Kidney glomerular epithelial cell (primary cell): ENCODE measurements at places on chromosomes 5 and 9.

DNA sequence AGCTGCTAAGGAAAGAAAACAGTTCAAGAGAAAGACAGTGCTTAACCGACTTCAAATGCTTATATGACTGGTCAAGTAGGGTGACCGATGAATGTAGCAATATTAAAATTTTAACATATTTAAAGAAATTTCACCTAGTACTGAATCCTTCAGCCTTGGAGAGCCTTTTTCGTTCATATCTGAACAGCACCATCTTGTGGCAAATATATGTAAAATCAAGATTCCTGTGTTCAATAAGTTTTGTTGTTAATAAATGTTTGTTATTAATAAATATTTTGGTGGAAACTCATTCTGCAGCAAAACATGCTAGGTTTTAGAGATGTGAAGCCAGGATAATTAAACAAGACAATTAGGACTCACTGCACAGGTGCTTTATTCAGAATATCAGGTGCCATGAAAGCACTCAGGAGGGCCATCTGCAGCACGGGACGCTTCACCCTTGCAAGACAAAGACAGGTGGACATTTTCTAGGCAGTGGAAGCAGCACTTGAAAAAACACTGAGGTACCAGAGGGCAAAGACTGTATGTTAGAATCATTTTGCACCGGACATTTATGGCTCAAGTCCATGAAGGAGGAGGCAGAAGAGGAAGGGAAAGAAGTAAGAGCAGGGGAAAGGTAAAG, 15.6 kb downstream of the TICAM2 start:
- peak; percentile 9 for DNase-seq

DNA sequence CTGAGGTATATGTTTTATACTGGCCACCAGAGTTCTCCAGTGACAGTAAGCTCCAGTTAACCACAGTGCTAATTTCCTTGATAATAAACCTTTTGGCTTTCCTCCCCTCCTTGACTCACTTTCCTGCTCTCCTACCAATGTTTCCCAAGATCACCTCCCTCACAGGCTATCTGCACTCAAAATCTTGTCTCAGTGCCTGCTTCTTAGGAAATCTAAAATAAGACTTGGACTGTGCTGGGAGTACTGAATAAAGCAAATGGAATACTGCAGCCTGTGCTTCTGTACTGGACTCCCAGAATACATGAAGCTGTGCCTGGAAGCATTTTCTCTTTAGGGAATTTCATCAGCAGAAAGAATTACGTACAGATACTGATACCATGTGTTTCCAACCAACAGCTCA, 1.7 kb upstream of the DCP2 start:
- DNase-seq: no peak

- DNase-seq: no peak
These were observed 151.6 kb upstream of the MEF2C start for GRCh38 chr5:89034588-89034987.

GRCh38 chr9:125629446-125629845, 77.6 kb downstream of the MAPKAP1 start:
- no peak for DNase-seq

GRCh38 chr5:74501674-74502478, 138.7 kb downstream of the ENC1 start:
- no peak for DNase-seq

GRCh38 chr5:150948539-150948938, 43.8 kb upstream of the ZNF300 start:
- no peak for DNase-seq

- DNase-seq: no peak
These were observed 117.6 kb downstream of the PIP5K1B start for GRCh38 chr9:68822596-68823165.

GRCh38 chr5:83340511-83340918, 131.0 kb upstream of the VCAN start:
- DNase-seq: no peak

DNA sequence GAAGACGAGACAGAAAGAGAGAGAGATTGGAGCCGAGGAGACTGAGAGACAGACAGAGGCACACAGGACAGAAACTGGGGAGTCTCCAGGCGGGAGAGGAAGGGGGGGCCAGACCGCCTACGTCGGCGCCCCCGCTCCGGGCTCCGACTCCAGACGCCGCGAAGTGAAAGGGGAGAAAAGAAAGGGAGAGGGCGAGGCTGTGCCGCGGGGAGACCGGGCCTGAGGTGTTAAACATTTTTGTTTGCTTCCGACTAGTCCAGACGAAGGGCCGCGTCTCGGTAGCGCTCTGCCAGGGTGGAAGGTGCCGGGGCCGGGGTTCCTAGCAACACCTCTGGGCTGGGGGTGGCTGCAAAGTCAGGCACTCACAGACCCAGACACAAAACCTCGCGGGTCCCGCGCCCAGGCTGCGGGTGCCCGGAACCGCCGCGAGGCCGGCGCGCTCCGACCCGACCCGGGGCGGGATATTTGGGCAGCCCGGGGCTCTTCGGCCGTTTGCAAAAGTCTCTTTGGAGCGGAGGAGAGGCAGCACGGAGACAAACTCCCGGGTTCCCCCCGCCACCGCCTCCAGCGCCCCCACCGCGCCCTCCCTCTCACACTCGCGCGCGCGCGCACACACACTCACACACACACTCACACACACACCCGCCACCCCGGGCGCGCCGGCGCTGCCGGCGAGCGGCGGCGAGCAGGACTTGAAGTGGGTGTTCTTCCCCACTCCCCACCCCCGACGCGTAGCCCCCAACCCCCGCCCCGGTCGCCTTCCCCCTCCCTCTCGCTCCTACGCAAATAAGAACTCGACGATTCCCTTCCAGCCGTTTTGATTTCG, 626 bp upstream of the FST start:
- no peak for DNase-seq

- no peak for DNase-seq
These were observed 24.4 kb downstream of the AKNA start for GRCh38 chr9:114363424-114363823.

DNA sequence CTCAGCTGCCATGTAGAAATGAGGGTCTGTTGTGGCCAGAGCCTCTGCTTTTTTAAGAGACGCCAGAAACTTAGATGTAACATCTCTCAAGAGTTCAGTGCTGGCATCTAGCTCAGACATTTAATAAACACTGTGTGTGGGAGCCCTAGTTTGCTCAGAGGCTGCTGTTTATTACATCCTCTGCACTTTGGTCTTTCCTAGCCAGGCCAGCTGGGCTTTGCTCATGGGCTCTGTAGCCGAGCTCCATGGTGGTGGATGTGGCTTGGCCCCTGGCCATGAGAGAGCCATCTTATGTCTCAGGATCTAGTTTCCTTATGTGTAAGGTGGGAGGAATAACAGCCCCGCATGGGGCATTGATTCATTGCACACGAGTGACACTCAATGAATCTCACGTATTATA, 30.0 kb downstream of the ARHGEF37 start:
- no peak for DNase-seq

DNA sequence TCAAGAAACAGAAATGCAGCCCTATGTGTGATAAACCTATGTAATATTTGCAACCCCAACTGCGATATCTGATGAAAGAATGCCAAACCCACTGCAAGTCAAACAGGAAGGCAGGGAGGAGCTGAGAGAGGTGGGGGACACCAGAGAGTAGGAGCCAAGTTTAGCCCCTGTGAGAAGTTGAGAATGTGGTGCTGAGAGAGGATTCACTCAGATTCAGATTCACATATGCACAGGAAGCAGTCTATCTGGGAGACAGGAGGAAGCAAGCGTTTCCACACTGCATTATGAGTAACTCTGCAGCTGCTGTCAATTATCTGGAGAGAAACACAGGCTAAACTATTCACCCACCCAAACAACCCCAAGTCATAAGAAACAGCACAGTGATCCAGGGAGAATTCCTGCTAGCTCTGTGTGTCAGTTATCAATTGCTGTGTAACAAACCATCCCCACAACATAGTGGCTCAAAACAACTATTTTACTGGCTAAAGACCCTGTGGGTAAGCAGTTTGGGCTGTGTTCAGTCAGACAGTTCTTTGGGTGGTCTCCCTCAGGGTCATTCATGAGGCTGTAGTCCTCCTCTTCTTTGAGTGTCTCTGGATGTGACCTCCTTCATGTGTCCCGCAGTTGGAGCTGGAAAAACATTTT, 161.9 kb upstream of the RAI14 start:
- DNase-seq: no peak

GRCh38 chr9:118651511-118651910, 717.7 kb downstream of the BRINP1 start:
- no peak for DNase-seq

- DNase-seq: no peak
These were observed 1.1 kb upstream of the ANP32B start for GRCh38 chr9:97981846-97982682.

DNA sequence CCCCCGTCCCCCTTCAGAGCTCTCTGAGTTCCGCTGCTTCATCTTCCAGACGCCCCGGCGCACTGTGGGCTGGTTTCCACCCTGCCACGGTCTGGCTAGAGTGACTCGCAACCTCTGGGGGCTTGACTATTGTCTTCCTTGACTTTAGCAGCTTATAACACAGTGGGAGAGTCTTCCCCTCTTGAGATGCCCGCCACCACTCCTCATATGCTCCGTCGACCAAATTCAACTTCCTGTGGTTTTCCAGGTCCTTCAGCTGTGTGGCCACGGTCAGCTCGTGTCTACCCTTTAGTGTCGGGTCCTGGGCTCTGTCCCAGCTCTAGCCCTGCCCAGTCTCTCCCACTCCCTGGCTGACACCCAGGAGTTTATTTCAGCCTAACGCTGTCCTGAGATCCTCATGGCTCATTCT, 28.2 kb upstream of the NCS1 start:
- DNase-seq: peak; percentile 55

GRCh38 chr9:120942186-120943001, 15.8 kb upstream of the TRAF1 start:
- DNase-seq: peak; percentile 13

GRCh38 chr9:136244969-136245218, 718 bp downstream of the QSOX2 start:
- no peak for DNase-seq

DNA sequence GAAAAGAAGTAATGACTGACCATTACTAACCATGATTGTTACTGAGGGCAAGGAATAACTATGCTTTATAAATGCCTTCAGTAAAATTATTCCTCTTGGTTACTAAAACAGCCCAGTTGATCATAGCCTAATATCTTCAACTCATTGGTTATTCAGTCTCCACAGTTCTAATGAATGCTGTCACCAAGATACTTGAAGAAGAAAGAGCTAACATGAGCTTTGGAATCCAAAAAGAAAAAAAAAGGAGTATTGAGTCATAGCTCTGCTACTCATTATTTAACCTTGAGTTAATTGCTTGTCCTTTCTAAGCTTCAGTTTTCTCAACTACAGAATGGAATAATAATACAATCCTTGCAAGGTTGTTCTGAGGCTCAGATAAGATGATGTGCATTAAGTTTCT, 187.7 kb downstream of the BRINP1 start:
- peak; percentile 42 for DNase-seq

DNA sequence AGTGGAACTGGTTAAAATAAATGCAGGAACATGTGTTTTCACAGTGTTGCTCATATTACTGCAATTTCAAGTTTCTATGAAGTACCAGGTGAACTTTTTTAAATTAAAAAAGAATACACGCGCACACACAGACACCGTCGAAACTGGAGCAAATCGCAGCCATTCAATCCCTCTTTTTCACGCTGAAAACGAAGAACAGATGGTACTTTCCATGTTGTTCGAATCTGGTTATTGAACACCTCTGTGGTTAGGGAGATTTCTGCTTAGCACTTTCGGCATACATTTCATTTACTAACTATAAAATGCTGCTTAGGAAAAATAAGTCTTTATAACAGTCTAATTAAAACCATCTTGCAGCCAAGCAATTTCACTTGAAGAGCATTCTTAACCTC, 6.8 kb downstream of the ZNF608 start:
- DNase-seq: no peak

DNA sequence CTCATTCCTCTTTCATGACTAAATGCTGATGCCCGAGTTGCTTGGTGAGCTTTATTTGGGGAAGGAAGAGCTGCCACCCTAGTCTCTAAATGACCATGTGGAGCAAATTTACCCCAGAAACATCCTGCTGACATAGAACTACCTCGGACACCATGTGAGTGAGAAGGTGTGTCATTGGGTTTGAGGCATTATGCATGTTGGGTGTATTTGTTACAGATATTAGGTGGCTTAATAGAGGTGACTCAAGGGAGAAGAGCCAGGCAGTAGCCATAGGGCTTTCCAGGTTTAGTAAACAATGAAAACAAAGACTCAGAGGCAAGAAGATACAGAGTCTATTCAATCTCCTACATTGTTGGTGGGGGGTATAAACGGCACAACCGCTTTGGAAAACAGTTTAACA, 581.5 kb downstream of the CCDC171 start:
- no peak for DNase-seq

GRCh38 chr5:56369361-56369811, 136.3 kb upstream of the ANKRD55 start:
- DNase-seq: no peak

- DNase-seq: no peak
These were observed 5.1 kb upstream of the SLC12A7 start for GRCh38 chr5:1116977-1117376.

DNA sequence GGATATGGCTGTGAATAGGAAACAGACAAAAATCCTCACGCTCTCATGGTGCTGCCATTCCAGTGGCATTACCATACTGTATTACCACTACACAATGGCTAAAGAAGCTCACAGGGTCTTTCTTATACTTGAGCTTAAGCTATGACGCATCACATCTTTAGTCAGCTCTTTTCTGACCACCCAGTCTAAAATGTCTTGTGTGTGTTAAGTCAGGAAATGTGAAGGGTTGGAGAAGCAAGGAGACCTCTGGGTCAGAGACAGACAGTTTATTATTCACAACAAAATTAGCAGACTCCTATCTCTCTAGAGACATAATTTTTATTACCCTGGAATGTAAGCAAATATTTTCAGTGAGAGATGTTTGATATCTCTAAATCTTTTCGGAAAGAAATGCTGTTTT, 1583.2 kb upstream of the WWC1 start:
- no peak for DNase-seq

- DNase-seq: no peak
These were observed 78.0 kb upstream of the FCN1 start for GRCh38 chr9:134995792-134996120.

GRCh38 chr5:83964271-83964670, 243.6 kb upstream of the HAPLN1 start:
- DNase-seq: no peak

- DNase-seq: no peak
These were observed 796.2 kb downstream of the TLE1 start for GRCh38 chr9:80893190-80893589.

DNA sequence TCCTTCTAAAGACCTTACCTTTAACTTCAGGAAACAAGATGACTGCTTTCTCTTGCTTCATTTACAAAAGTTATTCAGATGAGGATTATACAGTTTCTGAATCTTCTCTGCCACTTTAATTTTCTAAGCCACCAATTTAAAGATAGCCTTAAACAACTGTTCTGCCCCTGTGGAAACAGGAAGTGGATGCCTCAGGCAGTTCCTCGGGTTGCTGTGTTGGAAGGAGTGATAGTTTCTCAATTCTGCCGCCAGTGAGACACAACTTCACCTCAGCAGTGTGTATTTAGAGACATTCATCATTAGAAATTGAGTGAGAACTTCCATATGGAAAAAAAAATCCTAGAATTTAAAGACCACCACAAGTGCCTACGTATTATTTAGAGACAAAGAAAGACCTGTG, 475.1 kb upstream of the WWC1 start:
- DNase-seq: no peak

- no peak for DNase-seq
These were observed 38.8 kb downstream of the RASGEF1C start for GRCh38 chr5:180170106-180170809.
